ENCODE measurements at places on chromosomes 12 and 14.

GRCh38 chr14:21081521-21082142, 11.5 kb downstream of the ARHGEF40 start:
- DNase-seq, result no peak

DNA sequence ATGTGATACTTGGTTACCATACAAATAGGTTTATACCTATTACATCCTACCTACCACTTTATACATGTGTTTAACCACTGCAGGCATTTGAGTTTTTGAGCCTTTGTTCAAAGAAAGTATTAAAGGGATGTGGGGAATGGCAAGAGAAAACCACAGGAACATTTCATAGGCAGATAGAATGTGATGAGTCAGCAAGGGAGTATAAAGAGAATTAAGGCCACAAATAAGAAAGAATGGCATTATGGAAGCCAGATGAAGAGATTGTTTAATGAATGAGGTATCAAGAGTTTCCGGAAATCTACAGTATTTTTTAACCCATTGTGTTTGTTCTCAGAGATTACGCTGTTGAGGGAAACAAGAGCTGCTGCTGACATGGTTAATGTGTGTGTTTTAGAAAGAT, 66.9 kb downstream of the METTL25 start:
- no peak for DNase-seq

DNA sequence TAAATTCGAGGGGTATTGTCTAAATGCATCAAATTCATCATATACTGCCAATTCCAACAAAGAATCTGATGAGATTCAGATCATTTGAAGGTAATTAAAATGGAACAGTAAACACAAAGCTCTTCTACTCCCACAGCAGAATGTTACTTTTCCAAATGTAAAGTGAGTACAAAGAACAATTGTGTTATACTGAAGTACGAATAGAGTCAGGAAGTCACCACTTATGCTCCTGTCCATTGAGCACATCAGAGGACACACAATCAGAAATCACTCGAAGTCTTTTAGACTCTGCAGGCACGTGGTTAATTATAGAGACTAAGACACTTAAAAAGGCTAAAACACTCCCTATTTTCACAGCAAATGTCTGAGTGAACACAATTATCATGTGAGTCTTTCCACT, 388.5 kb upstream of the MIS18BP1 start:
- DNase-seq, result no peak

DNA sequence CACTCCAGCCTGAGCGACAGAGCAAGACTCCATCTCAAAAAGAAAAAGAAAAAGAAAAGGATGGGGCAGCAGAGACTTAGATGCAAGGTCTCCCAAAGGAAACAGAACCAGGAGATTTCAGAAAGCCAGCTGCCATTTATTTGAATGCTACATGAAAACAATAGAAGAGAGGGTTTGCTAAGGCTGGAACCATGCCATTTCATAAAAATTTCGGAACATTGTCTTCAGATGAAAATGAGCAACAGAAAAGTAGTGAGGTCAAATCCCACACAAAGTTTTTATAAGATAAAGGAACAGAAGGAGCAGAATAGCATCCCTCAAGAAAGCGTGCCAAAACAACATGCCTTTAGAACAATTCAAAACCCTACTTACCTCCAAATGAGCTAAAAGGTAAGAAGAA, 175.3 kb downstream of the ETV6 start:
- DNase-seq, result no peak

DNA sequence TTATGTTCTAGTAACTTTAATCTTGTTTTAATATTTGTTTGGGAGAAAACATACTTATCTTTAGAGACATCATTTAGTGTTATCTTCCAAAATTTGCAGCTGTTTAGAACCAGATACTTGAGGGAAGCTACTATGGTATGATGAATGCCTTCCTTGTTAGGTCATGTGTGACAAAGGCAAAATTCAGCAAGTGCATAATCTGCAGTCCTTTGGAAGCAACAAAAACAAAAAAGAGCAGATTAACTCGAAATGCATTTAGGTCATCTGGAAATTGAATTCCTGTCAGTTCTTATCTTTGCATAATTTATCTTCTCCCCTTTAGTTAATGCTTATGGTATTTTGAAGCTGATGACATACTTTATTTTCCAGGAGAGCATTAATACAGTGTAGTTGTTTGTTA, 3.5 kb downstream of the FBXO34 start:
- no peak for DNase-seq

DNA sequence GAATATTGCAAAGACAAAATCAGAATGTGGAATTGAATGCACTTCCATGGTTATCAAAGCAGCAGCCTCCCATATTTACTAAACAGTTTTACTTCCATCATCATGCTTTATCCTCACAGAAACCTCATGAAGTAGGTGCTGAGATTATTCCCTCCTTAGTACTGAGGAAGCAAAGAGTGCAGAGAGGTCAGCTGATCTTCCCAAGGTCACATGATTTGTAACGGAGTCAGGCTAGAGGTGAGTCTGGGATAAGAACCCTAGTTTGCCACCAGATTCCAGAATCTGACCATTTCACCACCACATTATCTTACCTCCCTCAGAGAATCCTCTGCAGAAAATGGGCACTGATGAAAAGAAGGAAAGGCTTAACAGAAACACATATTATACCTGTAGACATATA, 102.0 kb downstream of the LGR5 start:
- no peak for DNase-seq

- DNase-seq, result no peak
Observed at GRCh38 chr12:6494258-6494743, 399 bp downstream of the NCAPD2 start.

DNA sequence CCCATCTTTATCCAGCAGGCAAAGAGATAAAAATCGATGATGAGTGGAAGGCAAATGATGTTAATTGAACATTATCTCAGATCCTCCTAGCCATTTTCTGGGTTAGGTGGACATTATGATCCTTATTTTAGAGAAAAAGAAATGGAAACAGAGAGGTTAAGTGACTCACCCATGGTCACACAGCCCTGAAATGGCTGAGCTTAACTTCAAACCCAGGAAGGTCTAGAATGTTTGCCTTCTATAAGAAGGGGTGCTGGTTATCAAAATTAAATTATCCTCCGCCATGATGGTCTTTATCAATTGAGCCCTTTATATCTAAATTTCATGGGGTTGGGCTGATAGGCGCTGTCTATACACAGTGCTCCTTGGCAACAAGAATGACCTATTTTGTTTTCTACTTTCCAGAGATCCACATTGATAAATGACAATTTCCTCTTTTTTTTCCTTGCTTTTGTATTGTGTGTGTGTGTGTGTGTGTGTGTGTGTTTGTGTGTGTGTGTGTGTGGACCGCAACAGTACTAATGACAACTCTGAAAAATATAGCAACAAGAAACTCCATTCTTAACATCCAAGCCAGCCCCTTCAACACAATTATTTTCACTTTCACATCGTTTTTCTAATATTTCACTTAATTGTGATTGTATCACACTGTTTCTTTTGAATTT, 571.9 kb downstream of the VRK1 start:
- no peak for DNase-seq

- DNase-seq, result no peak
Observed at GRCh38 chr12:115451780-115452736, 768.1 kb upstream of the TBX3 start.

GRCh38 chr14:99734406-99735051, 50.4 kb downstream of the CYP46A1 start:
- DNase-seq, result no peak

DNA sequence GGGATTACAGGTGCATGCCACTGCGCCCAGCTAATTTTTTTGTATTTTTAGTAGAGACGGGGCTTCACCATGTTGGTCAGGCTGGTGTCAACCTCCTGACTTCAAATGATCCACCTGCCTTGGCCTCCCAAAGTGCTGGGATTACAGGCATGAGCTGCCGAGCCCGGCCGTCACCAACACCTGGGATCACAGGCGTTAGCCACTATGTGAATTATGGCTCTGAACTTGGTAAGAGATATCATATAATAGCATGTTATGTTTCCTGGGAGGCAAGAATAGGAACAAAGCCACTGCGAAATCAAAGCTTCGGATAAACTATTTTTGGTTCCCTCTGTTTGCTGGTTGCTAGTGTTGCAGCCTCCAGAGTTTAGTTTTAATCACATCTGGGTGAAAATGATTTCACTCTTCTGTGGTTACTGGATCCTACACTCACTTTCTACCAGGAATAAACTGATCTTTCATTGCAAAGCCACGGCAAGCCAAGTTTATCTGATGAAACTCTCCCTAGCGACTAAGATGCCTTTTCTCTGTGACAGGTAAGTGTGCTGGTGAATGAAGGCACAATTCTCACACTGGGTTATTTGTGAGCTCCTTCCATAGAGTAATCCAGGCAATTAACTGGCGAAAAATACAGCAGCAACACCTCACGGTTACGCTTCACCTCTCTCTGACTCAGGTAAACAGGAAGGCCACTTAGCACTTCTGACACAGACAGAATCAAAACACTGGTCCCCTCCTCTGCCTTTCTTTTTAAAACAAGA, 16.7 kb downstream of the SNRNP35 start:
- DNase-seq, result no peak

DNA sequence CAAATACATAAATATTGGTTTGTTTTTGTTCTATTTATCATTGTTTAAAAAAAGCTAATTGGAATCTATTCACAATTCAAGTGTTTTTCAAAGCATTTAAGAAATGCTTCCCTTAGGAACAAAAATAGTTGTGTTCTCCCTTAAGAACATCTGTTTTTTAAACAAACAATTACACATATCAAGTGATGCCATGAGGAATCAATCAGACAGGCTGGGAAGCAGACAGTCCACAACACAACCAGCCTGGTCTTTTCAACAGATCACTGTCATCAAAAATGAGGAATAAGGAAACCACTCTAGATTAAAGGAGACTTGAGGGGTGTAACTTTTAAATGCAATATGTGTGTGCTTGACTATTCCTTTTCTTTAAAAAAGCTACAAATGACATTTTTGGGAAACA, 25.5 kb downstream of the GALC start:
- DNase-seq, result no peak

DNA sequence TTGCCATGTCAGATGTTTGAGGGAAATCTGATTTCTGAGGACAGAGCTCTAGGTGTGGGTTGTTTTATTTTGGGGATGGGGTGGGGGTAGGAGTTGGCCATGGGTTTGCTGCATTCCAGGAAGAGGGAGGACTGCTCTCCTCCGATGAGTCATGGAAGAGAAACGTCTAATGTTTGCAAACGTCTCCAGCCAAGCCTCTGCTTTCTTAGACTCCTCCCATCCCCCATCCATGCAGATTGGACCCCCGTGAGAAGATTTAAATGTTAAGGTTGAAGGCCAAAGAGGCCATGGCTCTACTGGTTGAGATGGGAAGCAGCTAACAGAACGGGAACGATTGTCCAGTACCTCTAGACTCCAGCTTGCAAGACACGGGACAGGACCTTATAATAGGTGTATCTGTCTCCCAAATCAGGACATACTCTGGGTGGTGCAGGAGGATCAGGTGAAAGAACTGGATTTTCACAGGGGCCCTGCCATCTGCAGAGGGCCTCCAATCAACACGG, 11.4 kb upstream of the ATP2A2 start:
- no peak for DNase-seq

DNA sequence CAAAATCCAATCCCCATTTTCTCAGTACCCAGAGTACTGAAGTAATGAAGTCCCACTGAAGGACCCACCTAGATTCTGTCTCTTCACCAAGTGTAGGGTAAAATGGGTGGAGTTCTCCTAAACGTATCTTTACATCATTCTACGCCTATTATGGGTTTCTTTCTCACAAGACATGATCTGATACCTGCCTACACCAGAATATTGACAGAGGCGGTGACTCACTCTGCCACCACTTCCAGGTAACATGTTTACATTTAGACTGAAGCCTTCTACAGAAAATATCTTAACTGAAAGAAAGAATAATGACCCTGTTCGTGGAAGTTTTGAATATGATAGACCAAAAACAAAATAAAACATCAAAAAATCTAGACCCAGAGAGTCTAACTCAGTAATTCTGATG, 89.8 kb downstream of the BTG1 start:
- peak; percentile 44 for DNase-seq

- peak; percentile 63 for DNase-seq
Observed at GRCh38 chr12:50074936-50075807, 10.0 kb upstream of the SMARCD1 start.

DNA sequence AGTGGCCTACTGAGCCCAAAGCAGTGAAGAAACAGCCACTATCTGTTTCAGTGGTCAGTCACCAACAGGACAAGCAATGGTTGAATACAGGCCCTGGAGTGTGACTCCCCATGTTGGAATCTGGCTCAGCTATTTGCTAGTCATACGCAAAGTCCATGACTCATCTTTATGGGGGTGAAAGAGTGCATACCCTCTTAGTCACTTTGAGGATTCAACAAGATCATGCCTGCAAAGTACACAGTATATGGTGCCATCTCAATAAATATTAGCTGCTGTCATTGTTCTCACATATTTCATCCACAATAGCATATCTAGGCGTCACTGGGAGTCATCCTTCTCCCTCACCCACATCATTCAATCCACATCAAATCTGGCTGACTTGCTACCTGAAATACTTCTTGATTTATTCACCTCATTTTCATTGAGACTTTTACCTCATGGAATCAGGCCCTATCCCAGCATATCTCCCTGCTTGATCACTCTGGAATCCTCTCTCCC, 26.4 kb upstream of the STAB2 start:
- DNase-seq, result no peak

DNA sequence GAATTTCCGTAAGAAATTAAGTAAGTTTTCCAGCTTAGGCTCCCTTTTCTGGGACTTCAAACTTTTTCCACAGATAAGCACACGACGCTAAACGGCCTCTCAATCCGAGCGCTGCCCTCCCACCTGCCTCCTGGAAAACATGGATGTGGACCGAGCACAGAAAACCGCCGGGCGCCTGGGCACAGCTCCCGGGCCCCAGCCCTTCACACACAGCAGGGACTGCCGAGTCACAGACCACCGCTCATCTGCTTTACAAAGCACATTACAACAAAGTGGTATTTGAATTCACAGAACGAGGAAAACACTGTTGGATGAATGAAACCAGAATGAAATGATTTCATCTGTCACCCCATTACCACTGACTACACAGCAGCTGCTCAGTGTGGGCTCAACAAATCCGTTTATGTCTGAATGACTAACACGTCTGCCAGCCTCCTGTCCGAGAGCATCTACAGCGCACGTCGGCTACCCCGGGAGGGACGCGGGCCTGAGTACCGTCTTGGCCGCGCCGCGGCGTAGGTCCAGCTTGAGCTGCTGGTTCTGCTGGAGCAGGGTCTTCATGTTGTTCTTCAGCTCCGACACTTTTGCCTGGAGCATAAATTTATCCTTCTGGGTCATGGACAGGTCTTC, 13.1 kb upstream of the ANKLE2 start:
- DNase-seq, result no peak

DNA sequence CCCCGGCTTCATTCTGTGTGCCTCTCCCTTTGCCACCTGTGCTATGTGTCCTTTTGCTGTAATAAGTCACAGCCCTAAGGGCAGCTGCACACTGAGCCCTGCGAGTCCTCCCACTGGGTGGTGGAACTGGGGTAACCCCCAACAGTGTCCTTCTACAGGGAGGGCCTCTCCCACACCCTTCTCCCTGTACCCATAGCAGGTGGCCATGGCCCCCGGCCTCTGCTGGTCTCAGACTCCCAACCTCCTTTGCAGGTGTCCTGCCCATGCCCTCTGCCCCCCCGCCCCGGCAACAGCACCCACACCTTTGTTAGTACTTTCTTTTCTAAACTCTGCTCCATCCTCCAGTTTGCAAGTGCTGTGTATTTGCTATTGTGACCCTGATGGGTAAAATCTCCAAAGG, 171.8 kb downstream of the PIWIL1 start:
- DNase-seq, result no peak

- no peak for DNase-seq
Observed at GRCh38 chr14:90585106-90585505, 188.3 kb downstream of the CALM1 start.

Data from stimulated activated CD4-positive, alpha-beta T cell treated with anti-CD3 and anti-CD28 coated beads, TNF-alpha, amount 100 ng/mL, for 48 hours (primary cell).